GM23338 (cell line): ENCODE measurements at places on chromosomes 2 and 18. TPM values are rescaled to one million over a fixed set of nuclear protein-coding genes. Genes with fewer than 3 reads are reported as not detected.

The CFAP221 gene
- polyA plus RNA-seq, result 0.65 and 0.96 TPM in 2 replicates

The TIA1 gene
- polyA plus RNA-seq, result 101 and 130 TPM in 2 replicates

The RBKS gene
- 1.3 and 1.5 TPM in 2 replicates for polyA plus RNA-seq

The TTN gene
- 13.2 and 15.7 TPM in 2 replicates for polyA plus RNA-seq

The CLEC4F gene
- not detected in 2 replicates for polyA plus RNA-seq

The DYNAP gene
- 0.13 TPM in 1 of 2 replicates, not detected in the other for polyA plus RNA-seq

The MROH2A gene
- polyA plus RNA-seq, result not detected in 2 replicates

The CERS6 gene
- 6.9 and 7.4 TPM in 2 replicates for polyA plus RNA-seq

The NIFK gene
- polyA plus RNA-seq, result 263 and 289 TPM in 2 replicates

The HOXD12 gene
- polyA plus RNA-seq, result not detected in 2 replicates

The RNF144A gene
- polyA plus RNA-seq, result 2.8 and 2.9 TPM in 2 replicates

The SLC39A6 gene
- polyA plus RNA-seq, result 18.6 and 20.8 TPM in 2 replicates

The CHN1 gene
- polyA plus RNA-seq, result 26.3 and 28.1 TPM in 2 replicates

The STAM2 gene
- 3.8 and 4.6 TPM in 2 replicates for polyA plus RNA-seq

The CFC1 gene
- polyA plus RNA-seq, result 0.28 and 0.66 TPM in 2 replicates

The DSC3 gene
- polyA plus RNA-seq, result 0.52 and 0.68 TPM in 2 replicates

The ZBTB7C gene
- 0.03 TPM in 1 of 2 replicates, not detected in the other for polyA plus RNA-seq

The TMEM17 gene
- polyA plus RNA-seq, result 1.2 and 1.7 TPM in 2 replicates

The PIEZO2 gene
- polyA plus RNA-seq, result 3.9 and 4.8 TPM in 2 replicates

The FLACC1 gene
- 0.27 TPM in 1 of 2 replicates, not detected in the other for polyA plus RNA-seq

The SCYGR4 gene
- not detected in 2 replicates for polyA plus RNA-seq

The STAMBP gene
- 89.7 and 106 TPM in 2 replicates for polyA plus RNA-seq

The KCNS3 gene
- 20.6 and 23.2 TPM in 2 replicates for polyA plus RNA-seq

The FOXD4L1 gene
- polyA plus RNA-seq, result not detected in 2 replicates

The SP140L gene
- 1.3 and 1.5 TPM in 2 replicates for polyA plus RNA-seq

The CYS1 gene
- polyA plus RNA-seq, result 0.30 and 0.32 TPM in 2 replicates

The LYG2 gene
- 0.78 and 0.99 TPM in 2 replicates for polyA plus RNA-seq

The DNER gene
- polyA plus RNA-seq, result 4.7 and 5.6 TPM in 2 replicates

The SRD5A2 gene
- 0.05 TPM in 1 of 2 replicates, not detected in the other for polyA plus RNA-seq

The ABCG8 gene
- 0.03 and 0.19 TPM in 2 replicates for polyA plus RNA-seq

The ADGRF3 gene
- 0.39 and 0.57 TPM in 2 replicates for polyA plus RNA-seq

The UGT1A3 gene
- polyA plus RNA-seq, result not detected in 2 replicates

The FBLN7 gene
- polyA plus RNA-seq, result 0.14 and 0.16 TPM in 2 replicates

The GPC1 gene
- 9.0 and 10.8 TPM in 2 replicates for polyA plus RNA-seq

The CPO gene
- 0.90 and 0.91 TPM in 2 replicates for polyA plus RNA-seq

The CHRND gene
- polyA plus RNA-seq, result 0.11 TPM in 1 of 2 replicates, not detected in the other

The PID1 gene
- polyA plus RNA-seq, result 1.7 and 2.2 TPM in 2 replicates

The KCNE4 gene
- polyA plus RNA-seq, result not detected in 2 replicates

The GAD1 gene
- 0.34 TPM in 1 of 2 replicates, not detected in the other for polyA plus RNA-seq

The PTPN18 gene
- polyA plus RNA-seq, result 8.7 and 10.1 TPM in 2 replicates
